ENCODE measurements at places on chromosomes 7 and 10.

GRCh38 chr7:147859033-147859432 lies 731.5 kb upstream of the C7orf33 start:
- no peak for DNase-seq

GRCh38 chr10:75350791-75351190 lies 50.8 kb downstream of the ZNF503 start:
- DNase-seq = no peak

DNA sequence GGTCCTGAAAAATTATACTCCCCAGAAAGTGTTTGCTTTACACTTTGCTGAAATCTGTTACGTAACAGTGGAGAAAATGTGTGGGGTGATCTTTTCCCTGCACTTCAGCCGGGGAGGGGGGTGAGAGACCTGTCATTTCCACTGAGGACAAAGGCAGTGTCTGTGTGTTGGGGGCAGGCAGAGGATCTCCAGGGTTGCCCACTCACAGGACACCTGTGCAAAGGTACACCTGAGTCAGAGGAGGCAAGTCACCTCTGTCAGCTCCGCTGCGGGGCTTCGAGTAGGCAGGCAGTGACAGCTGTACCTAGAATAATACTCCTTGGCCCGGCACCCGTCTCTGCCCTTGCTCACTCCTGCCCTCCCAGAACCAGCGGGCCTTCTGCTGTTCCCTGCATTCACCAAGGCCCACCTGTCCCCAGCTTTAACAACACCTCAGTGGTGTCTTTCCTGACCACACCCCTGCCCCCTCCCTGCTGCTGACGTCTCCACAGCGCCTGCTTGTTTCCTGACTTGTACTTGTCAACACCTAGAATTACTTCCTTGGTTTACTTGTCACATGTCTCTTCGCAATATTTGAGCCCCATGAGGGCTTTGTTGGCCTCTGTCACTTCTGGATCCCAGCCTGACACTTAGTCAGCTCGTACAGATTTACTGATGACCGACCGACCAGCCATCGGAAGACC lies 159.2 kb downstream of the NEURL1 start:
- no peak for DNase-seq

GRCh38 chr7:98559958-98560357 lies 57.1 kb upstream of the NPTX2 start:
- no peak for DNase-seq

DNA sequence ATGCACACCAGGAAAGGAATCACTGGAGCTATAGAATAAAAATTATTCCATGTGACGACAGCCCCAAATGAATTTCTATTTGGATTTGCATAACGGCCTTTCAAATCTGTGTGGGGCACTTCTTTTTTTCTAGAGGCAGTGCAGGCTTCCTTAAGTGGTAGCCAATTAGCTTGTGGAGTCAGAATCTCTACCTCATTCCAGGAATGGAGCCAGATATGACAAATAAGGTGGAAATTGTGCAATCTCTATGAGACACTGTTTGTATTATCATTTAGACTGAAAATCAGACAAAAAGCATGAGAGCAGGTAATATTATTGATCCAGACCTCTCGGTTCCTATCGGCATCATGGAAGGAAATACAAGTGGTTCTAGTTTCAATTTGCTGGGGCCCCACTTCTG lies 78.7 kb downstream of the BEND7 start:
- no peak for DNase-seq

DNA sequence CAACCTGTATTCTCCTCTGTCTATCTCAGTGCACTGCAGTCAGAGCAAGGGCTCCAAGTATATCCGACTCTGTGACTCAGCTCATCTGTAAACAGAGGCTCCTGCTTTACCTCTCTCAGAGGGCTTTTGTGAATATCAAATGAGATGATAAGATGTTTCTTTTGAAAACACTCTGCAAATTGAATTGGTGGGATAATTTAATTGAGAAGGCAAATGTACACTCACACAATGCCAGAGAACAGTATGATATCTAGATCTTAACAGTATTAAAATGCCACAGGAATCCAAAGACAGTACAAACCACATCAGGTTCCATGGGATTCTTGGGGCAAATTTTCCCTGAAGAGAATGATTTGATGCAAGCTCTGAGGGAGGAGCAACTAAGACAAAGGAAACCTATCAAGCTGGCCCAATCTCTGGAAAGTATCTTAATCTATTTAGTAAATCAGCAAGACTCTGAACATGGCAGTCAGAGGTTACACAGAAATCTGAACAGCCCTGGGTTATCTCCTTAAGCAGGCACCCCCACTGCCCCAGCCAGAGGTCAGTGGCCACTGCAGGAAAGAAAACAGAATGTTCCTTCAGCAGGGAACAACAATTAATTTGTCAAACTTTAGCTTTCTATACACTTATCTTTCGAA lies 45.9 kb downstream of the DOCK4 start:
- no peak for DNase-seq

- DNase-seq = no peak
Observed at GRCh38 chr10:73359492-73359891, 828 bp upstream of the CFAP70 start.

DNA sequence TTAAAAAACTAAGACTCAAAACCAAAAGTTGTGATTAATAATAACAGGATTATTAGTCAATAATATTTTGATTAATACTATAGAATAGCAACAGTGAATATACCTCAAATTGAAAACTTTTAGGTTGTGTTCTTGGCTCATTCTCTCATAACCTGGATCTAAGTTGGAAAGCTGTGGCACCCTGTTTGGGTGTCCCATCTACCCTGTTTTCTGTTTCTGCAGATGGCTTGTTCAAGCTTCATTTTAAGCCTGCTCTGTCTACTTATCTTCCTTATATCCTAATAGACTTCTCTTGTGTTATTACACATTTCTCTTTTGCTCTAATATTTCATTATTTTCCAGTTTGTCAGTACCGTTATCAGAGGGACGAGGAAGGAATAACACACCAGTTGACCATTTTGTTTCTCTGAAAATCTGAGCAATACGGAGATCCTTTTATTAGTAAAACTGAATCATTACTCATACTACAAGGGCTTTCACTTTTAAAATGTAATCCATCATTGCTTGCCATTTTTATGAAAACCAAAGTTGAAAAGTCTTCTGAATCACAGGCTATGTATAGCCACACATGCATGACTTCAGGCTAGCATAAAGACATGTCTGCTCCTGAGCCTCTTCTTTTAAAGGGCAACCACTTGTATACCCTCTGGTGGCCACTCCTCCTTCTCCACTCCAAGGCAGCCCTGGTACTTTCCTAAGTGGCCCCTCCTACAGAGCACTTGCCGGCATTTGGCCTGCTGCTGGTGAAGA lies 22.3 kb downstream of the COX15 start:
- no peak for DNase-seq

Measured in amygdala (tissue), 56 donors.